ENCODE measurements at places on chromosomes 16 and 17.

DNA sequence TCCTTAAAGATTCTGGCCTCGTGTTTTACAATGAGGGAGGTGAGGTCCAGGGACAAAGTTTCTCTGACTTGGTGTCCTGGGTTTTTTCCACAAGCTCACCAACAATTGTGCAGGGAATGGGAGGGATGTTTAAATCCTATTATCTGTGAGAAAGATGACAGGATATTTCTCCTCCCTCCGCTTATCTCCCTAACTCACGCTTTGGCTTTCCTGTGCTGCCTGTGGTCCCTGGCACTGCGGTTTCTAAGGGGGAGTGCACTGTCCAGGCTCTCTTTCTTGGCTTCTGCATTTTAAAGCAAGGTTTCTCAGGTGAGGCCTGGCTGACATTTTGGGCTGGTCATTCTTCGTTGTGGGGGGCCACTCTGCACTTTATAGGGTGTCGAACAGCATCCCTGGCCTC is 16.4 kb downstream of the GGA3 start:
- DNase-seq: no peak

DNA sequence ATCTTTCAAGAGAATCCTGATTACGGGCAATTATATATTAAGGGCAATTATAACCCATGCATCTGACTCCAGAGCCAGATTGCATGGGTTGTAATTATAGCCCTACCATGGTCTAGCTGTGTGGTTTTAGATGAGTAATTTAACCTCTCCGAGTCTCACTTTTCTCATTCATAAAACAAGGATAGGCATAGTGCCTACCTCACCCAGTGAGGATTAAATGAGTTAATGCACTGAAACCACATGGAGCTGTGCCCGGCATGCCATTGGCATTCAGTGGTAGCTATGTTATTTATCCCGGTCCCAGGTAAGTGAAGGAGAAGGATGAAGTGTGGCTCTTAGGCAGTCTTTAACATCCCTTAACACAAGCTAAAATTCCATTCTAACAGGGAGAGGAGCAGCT is 6.3 kb downstream of the SNX20 start:
- no peak for DNase-seq

GRCh38 chr17:63792055-63792729 is 18.2 kb downstream of the DDX42 start:
- DNase-seq: no peak

- peak; percentile 43 for DNase-seq
Measured at GRCh38 chr17:66990047-66990446, 25.5 kb downstream of the CACNG4 start.

- DNase-seq: no peak
Measured at GRCh38 chr17:57490111-57490845, 234.0 kb downstream of the MSI2 start.

DNA sequence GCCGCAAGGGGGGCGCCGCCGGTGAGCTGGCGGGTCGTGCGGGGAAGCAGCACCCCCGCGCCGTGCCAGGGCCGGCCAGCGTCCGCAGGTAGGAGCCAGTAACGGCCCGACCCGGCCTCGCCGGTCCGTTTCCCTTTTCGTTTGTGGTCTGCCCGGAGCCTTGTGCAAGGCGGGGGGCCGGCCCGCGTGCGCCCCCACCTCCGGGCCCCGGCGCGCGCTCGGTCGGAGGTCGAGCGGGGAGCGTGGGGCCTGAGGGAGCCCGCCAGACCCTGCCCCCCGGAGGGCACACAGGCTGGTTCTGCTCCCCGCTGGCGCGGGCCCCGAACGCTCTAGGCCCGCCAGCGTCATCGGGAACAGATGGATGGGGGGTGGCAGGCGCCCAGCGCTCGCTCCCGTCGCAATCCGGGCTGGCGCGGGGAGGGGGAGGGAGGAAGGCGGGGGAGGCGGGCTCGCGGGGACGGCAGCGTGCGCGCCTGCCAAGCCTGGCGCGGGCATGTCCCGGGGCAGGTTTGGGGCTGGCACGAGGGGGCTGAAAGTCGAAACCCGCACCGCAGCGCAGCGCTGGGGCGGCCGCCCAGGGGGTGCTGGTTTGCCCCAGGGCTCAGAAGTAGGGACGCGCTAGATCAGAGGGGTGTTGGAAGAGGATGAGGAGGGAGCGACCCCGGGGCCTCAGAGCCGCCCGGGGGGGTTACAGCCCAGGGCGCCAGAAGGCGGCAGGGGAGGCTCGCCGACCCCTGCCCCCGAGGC is 1.5 kb upstream of the GSE1 start:
- DNase-seq: peak; percentile 84

GRCh38 chr16:69538808-69539207 is 27.0 kb upstream of the NFAT5 start:
- DNase-seq: no peak

DNA sequence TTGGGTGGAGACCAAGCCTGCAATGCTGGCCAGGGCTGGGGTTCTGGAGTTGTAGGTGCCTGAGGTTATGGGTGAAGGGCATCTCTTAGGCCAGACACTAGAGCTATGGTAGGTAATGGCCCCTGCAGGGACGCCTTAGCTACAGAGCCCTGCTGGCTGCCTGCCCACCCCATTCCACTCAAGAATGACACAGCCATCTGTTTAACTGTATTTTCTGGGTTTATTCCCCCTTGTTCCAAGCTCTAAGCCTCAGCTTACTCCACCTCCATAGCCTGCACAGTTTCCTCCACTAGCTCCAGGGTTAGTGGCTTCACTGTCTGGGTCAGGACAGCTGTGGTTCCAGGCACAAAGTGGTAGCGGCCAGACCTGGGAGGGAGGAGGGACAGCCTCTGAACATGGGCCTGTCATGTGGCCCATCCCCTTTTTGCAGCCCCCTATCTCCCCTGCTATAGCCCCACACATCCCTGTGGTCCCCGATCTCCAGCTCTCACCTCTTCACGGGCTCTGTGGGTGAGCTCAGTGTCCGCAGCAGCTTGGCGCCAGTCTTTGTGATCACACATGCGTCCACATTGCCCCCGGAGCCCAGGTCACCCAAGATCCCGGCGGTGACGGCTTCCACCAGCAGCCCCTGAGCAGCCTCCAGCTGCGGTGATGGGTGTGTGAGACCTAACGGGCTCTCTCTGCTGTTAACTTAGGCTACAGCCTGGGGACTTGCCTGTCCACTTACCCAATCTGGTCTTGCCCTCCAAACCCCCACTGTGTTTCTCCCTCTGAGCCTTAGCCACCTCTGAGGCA is 2.1 kb downstream of the PSMB10 start:
- DNase-seq: no peak

DNA sequence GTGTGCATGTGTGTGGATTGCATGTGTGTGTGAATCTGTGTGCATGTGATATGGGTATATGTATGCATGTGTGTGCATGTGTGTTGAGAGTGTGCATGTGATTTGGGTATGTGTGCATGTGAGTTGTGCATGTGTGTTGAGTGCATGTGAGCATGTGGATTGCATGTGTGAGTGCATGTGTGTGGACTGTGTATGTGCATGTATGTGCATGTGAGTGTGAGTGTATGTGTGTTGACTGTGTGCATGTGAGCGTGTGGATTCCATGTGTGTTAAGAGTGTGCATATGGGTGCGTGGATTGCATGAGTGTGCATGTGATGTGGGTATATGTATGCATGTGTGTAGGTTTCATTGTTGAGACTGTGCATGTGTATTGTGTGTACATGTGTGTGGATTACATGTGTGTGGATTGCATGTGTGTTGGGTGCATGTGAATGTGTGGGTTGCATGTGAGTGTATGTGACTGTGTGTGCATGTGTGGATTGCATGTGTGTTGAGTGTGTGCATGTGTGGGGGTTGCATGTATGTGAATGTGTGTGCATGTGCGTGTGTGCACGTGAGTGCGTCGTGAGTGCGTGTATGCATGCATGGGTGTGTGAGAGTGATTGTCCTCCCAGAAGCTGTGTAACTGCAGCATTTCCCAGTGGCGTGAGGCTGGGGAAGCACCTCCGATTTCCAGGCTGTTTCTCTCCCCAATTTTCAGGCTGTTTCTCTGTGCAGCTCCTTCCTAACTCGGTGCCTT is 19.4 kb downstream of the C1QTNF1 start:
- DNase-seq: no peak

- no peak for DNase-seq
Measured at GRCh38 chr17:58789160-58789559, 33.5 kb downstream of the PPM1E start.

GRCh38 chr16:28572696-28573510 is 19.2 kb downstream of the SGF29 start:
- DNase-seq: peak; percentile 74

- DNase-seq: no peak
Measured at GRCh38 chr17:16877099-16877498, 94.8 kb downstream of the TNFRSF13B start.

- DNase-seq: no peak
Measured at GRCh38 chr16:73048292-73049080, 558 bp upstream of the ZFHX3 start.

- DNase-seq: no peak
Measured at GRCh38 chr17:51353296-51353695, 93.0 kb downstream of the UTP18 start.

DNA sequence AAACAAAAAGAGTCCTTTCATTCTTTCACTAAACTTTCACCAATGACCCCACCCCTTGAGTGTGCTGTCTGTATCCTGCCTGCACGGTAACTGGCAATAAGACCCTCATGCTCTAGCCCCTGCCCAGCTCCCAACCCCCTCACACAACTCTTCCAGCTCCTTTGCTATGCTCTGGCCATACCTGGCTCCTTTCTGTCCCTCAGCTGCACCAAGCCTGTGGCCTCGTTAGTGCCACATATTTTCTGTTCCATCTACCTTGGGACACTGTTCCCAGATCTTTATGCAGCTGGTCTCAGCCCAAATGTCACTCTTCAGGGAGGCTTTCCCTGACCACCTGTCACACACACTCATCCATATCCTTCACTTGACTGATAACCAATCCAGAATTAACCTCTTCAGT is 47.3 kb downstream of the C16orf82 start:
- DNase-seq: no peak

- DNase-seq: no peak
Measured at GRCh38 chr16:53356478-53357207, 77.6 kb upstream of the RBL2 start.

GRCh38 chr17:73733517-73733916 is 89.3 kb upstream of the SDK2 start:
- peak; percentile 16 for DNase-seq

DNA sequence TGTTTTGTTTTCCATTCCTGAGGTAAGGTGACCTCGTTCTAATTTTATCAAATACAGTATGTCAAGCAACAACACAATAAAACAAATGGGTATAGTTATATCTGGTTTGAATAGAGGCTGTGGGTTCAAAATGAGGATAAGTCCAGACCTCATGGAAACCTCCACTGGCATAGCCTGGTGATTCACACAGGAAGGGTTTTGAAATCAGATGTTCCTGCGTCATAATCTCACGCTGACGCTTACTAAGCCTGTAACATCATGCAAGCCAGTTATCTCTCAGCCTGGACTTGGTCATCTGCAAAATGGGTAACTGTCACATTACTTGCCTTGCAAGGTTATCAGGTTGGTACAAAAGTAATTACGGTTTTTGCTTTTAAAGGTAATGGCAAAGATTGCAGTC is 1056.3 kb upstream of the EEF2KMT start:
- no peak for DNase-seq

- DNase-seq: no peak
Measured at GRCh38 chr17:6639014-6639585, 1.4 kb downstream of the KIAA0753 start.

GRCh38 chr17:38536661-38537060 is 69.1 kb downstream of the SRCIN1 start:
- DNase-seq: no peak

DNA sequence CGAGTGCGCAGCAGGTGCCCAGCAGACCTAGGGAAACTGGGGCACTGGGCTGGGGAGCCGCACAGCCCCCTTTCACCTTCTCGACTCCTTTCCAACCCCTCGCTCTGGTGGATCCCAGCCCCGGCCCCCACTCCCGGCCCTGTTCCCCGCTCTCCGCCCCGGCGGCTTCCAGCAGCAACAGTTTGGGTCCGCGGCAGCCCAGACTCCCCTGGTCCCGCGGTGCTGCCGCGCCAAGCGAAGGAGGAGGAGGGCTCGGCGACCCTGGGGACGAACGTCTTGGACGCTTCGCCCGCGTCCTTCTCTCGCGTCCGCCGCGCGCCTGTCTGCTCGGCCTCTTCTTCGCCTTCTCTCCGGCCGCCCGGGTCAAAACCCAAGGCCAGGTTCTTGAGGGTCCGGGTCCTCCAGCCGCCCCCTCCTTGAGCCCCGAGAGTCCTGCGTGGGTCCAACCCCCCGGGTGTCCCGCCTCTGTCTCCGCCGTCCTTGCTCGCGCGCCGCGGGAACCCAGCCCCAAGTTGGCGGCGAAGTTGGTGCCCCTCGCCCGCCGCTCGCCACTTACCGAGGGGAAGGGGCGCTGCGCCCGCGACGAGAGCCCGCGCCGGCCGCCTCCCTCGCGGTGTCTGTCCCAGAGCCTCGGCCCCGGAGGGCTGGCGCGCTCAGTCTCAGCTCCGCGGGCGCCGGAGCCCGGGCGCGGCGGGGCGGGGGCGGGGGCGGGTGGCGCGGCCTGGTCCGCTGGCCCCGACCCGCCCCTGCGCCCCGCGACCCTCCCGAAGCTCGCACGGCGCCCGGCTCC is 1.4 kb upstream of the GRIN2C start:
- no peak for DNase-seq

DNA sequence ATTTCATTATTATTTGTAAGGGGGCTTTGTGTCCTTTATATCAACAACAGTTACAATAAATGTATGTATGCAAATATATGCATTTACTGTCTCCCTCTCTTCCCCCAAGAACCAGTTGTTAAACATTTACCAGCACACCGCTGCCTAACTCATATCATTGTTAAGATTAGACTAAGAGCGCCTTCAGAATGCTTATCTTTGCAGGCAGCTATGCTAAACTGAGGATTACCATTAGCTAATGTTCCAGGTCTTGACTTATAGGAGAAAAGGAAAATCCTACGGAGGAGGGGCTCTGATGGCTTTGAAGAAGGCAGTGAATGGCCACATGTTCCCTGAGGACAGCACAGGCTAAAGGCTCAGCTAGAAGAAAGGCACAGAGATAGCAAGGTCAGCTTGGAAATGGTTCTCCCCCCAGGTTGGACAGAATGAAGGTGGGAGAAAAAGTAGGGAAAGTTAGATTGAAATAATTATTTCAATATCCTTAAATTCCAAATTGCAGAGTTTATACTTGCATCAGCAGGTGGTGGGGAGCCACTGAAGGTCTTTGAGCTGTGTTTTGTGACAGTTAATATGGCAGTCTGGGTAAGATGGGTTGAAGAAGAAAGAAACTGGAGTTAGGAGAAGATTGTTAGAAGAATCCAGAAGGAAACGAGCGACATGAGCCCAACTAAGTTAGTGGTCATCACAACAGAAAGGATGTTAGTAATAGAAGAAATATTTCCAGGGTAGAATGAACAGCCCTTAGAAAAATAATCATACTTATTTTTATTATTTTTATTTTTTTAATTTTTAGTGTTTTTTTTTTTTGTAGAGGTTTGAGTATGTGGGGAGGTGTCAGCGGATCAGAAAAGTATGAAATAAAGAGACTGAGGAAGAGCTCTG is 87.0 kb upstream of the MAF start:
- DNase-seq: no peak

- DNase-seq: no peak
Measured at GRCh38 chr16:4557973-4558372, 1.8 kb downstream of the C16orf96 start.

DNA sequence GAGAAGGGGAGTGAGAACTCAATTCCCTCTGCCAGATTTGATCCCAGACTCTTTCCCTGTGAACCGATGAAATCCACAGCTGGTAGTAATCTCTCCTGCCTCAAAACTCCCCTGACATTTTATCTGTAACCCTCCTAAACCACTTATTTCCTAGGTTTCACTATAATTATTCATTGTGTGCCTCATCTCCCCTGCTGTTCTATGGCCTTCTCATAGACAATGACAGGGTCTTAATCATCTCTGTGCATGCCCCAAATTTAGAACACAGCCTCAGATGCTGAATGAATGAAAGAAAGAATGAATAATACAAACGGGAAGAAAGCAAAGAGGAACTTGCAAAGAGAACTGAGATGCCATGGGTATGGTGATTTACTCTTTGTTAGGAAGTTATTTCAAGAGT is 451.1 kb downstream of the HS3ST3B1 start:
- DNase-seq: no peak

Measured in Ammon's horn (tissue), 1 donor.